ENCODE measurements at places on chromosomes 3 and 15.

GRCh38 chr3:61960976-61961375 lies 399.6 kb downstream of the PTPRG start:
- no peak for DNase-seq

DNA sequence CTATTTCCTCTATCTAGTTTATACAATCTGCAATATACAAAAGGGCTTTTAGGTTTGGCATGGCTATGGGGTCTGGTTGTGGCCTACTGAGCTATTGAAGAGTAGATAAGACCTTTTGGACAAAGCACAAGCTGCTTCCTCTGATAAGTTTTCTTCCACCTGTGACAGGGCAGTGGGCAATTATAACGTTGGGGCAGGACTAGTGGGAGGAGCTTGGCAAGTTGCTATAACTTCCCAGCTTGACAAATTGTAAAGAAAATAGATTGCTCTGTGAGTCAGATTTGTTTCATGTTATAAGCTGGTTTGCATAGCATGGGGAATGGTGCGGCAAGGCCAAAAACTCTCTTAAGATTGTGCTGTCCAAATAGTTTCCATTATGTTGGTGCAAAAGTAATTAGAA lies 64.9 kb downstream of the SLC7A14 start:
- DNase-seq = no peak

GRCh38 chr3:128648940-128649663 lies 1.5 kb downstream of the RPN1 start:
- no peak for DNase-seq

DNA sequence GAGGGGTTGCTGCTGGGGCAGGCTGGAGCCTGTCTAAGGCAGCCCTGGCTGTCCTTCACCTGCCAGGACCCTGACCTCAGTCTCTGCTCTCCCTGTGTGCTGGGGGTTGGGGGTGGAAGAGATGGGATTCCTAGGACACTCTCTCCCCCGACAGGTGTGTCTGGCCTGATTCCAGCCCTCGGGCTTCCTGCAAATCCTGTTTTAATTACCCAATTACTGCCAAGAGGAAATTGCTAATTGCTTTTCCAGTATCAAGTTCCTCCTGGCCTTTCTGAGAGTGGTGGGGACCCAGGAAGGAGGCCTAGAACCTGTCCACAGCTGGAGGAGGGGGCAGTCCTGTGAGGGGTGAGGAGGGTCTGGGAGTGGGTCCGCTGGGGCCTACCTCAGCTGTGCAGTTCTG lies 15.8 kb downstream of the PLXNA1 start:
- DNase-seq = no peak

- no peak for DNase-seq
These were observed 44.7 kb upstream of the DLG1 start for GRCh38 chr3:197343111-197343510.

- no peak for DNase-seq
These were observed 762.6 kb upstream of the GOLIM4 start for GRCh38 chr3:168858327-168858726.

DNA sequence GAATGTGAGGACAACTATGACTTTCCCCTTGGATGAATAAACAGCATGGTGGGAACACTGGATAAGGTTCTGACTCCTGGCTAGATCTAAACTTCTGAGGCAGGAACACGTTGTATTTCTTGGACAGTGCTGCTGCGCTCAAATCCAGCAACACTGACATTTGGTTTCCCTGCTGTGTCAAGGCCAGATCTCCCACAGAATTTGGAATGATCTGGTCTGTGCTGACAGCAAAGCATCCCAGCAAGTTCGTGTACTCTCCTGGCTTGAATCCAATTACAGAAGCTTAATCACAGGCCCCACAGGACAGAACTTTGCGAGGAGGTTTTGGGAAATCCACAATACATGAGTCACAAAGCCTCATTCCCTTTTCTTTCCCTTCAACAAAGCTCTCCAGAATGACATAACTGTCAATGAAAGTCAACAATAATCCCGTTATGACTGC lies 92.5 kb downstream of the ADAMTS9 start:
- no peak for DNase-seq

GRCh38 chr15:25830844-25831451 lies 32.2 kb downstream of the ATP10A start:
- DNase-seq = no peak

GRCh38 chr3:16031434-16031833 lies 143.0 kb upstream of the GALNT15 start:
- no peak for DNase-seq

- DNase-seq = no peak
These were observed 10.7 kb downstream of the SLC6A20 start for GRCh38 chr3:45785605-45786150.

GRCh38 chr3:19093084-19093483 lies 55.2 kb upstream of the KCNH8 start:
- no peak for DNase-seq

- DNase-seq = no peak
These were observed 38.0 kb upstream of the ATP11B start for GRCh38 chr3:182755308-182755707.

- DNase-seq = no peak
These were observed 59.0 kb downstream of the CLEC3B start for GRCh38 chr3:45084820-45085816.

DNA sequence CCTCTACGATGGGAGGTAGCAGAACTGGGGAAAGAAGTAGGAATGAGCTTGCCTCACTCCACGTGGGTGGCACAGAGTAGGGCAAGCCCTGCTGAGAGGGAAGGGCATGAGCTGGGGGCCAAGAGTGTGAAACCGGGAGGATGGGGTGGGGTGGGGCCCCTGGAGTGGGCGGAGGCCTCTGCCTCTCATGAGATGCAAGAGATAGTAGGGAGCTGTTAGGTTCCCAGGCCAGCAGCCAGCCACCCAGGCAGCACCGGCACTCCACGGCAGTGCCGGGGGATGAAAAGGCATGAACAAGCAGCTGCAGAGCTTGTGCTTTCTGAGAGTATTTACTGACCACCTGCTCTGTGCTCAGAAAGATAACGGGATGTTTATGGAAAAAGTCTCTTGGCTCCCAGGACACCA lies 24.4 kb upstream of the PLA2G4E start:
- DNase-seq = peak; percentile 2

DNA sequence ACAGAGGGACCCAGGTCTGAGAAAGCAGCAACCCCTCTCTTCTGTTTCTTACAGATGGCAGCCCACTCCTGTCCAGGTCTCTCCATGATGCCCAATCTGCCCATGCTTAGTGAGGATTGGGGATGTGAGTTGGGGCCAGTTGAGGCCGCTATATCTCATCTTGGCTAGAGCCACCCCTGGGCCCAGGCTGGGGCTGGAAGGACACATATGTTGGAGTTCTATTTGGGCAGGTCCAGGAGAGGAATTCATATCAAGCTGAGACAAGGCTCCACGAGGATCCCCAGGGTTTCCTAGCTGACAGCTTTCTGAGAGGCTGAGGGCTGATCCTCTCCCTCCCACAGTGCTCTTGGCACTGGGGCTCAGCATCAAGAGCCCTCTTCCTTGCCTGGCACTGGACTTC lies 11.4 kb downstream of the TGM5 start:
- DNase-seq = no peak

- no peak for DNase-seq
These were observed 32.7 kb downstream of the LRRFIP2 start for GRCh38 chr3:37141676-37142075.
